ENCODE measurements at places on chromosomes 12 and 14. TPM values are rescaled to one million over a fixed set of nuclear protein-coding genes. Genes with fewer than 3 reads are reported as not detected.
A peak's percentile ranks its signal among the peaks of the same experiment; 100 is the strongest.

GRCh38 chr12:54352891-54353874 is 11.1 kb downstream of the GPR84 start:
- peaks cover 5% of the 10 kb centered on the region for H3K4me1 ChIP-seq
- H3K4me3 ChIP-seq, result no peak overlapping the region
- peaks cover 4% of the 10 kb centered on the region for H3K36me3 ChIP-seq
- no peaks in the 10 kb centered on the region for H3K27me3 ChIP-seq
- peak overlapping the region; percentile 61 for H3K27ac ChIP-seq
- DNase-seq, result no peak

DNA sequence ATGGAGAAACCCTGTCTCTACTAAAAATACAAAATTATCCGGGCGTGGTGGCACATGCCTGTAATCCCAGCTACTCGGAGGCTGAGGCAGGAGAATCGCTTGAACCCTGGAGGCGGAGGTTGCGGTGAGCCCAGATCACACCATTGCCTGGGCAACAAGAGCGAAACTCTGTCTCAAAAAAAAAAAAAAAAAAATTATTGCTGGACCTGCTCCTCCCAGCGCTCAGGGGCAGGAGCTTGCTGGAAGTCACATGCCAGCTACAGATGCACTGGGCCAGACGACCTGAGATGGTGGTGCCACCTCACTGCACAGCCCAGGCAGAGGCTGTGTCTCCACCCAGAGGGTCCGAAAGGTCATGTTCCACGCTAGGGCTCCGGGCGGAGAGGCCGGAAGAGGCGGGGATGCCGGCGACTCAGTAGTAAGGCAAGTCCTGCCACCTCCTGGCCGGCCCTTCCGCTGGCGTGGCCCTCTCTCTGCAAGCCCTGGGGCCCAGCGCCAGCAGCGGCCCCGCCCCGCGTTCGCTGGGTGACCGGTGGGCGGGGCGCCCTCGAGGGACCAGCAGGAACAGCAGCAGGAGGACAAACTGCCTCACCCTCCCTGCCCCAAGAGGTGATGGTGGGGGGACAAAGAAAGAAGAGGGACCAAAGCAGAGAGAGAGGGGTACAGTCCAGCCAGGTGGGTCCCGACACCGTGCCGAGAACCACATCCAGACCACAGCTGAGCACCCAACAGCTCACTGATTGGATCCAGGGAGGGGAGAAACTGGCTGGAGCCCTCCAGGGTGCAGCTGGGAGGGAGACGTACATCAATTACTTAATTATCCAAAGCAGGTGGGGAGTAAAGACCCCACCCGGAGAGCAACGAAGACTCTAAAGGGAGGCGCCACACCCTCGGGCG is 3.6 kb upstream of the RHOF start:
- peaks cover 43% of the 10 kb centered on the region for H3K4me1 ChIP-seq
- peak; percentile 94 for DNase-seq
- peak overlapping the region; percentile 7 for H3K4me3 ChIP-seq
- no peaks in the 10 kb centered on the region for H3K36me3 ChIP-seq

- H3K4me3 ChIP-seq, result no peak overlapping the region
- DNase-seq, result no peak
- no peaks in the 10 kb centered on the region for H3K36me3 ChIP-seq
- H3K4me1 ChIP-seq, result no peaks in the 10 kb centered on the region
- no peaks in the 10 kb centered on the region for H3K27me3 ChIP-seq
These were observed 137.8 kb upstream of the GSC start for GRCh38 chr14:94907626-94908261.

TRPV4 gene
- 4.6 TPM for total RNA-seq

- no peaks in the 10 kb centered on the region for H3K27me3 ChIP-seq
- no peak overlapping the region for H3K27ac ChIP-seq
- H3K4me1 ChIP-seq, result no peaks in the 10 kb centered on the region
These were observed 29.2 kb downstream of the GLRX5 start for GRCh38 chr14:95564060-95564459.

Data from prostate gland (tissue), 2 donors.